ENCODE measurements at places on chromosomes 5 and 9. TPM values are rescaled to one million over a fixed set of nuclear protein-coding genes. Genes with fewer than 3 reads are reported as not detected.

GPR150 gene
- 3.1 TPM for total RNA-seq

GRCh38 chr9:85344901-85345300 is 396.9 kb downstream of the AGTPBP1 start:
- no peaks in the 10 kb centered on the region for H3K4me1 ChIP-seq
- H3K27me3 ChIP-seq: no peaks in the 10 kb centered on the region
- no peak overlapping the region for H3K4me3 ChIP-seq
- no peaks in the 10 kb centered on the region for H3K36me3 ChIP-seq

DNA sequence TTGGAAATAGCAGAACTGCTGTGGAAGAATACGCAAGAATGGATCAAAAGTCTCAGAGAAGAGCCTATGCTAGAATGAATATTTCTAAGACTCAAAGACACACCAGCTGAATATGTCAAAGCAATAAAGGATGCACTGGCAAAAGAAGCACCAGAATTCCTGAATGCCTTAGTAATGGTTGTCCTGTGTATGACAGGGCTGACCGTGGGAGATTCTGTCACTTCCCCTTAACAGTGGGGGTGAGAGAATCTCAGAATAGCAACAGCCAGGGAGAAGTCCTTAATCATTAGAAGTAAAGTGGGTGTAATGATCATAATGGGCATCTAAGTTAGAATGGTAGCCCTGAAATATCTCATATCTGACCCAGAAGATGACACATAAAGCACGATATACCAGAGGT is 14.6 kb upstream of the PRR16 start:
- H3K36me3 ChIP-seq: no peaks in the 10 kb centered on the region
- no peaks in the 10 kb centered on the region for H3K27me3 ChIP-seq
- H3K4me1 ChIP-seq: no peaks in the 10 kb centered on the region
- no peak overlapping the region for H3K4me3 ChIP-seq
- H3K27ac ChIP-seq: no peak overlapping the region

FAM200C gene
- 5.7 TPM for total RNA-seq

DNA sequence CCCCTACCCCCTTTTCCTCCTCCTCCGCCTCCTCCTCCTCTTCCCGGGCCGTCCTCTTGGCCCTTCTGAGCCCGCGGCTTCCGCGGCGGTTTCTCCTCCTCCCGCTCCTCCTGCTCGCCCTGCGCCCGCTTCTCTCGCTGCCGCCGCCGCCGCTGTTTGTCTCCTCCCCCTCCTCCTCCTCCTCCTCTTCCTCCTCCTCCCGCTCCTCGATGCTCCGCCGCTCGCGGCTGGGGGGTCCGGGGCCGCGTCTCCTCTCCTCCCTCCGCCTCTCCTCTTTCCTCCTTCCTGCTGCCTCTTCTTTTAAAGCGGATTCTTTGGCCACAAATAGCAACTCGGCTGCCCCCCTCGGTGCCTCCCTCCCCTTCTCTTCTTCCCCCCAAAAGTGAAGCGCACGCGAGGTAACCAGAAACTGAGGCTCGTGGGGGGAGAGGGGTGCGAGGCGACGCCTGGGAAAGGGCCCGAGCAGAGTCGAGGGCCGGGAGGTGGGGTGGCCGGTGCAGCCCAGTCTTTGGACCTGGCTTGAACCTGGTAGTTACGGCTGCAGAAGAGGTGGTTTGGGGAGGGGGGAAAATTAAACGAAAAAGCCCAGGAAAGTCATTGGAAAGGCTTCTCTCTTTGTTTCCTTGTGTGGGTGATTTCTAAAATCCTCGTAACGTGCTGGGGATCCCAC is 1058.5 kb upstream of the DMAC1 start:
- no peak overlapping the region for H3K27ac ChIP-seq
- H3K36me3 ChIP-seq: no peaks in the 10 kb centered on the region
- peaks cover 33% of the 10 kb centered on the region for H3K27me3 ChIP-seq

DNA sequence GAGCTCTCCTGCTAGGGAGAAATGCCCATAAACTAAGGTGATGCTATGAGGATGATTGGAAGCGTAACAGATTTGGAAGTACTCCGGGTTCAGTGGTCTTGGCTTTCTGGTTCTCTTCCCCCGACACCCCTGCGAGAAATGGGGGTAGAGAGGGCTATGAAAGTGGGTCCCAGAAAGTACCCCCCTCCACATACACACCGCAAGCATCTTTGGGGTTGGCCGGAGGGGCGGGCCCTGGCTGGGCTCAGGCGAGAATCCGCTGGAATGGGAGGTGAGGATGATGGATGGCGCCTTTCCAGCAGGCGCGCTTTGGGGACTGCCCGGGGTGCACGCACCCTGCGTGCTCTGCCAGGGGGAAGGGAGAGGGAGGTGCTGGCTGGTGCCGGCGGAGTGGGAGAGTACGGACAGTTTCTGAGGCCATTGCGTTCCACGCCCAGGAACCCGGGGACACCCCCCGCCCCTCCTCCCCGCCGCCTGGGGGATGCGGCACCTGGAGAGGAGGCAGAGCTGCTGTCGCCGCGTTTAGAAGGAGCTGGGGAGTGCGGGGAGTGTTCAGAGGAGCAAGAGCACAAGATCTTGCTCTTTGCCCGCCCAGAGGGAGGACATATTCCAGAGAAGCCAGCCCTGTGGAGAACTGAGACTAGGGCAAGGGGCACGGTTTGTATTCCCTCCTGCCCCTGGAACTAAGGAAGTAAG is 1.9 kb downstream of the PCSK5 start:
- peak overlapping the region; percentile 92 for H3K27ac ChIP-seq
- H3K36me3 ChIP-seq: no peaks in the 10 kb centered on the region
- DNase-seq: no peak
- peak overlapping the region; percentile 68 for H3K4me3 ChIP-seq

GRCh38 chr5:64497386-64497785 is 8.4 kb upstream of the RGS7BP start:
- no peaks in the 10 kb centered on the region for H3K4me1 ChIP-seq
- H3K36me3 ChIP-seq: no peaks in the 10 kb centered on the region
- H3K4me3 ChIP-seq: no peak overlapping the region
- DNase-seq: no peak
- no peak overlapping the region for H3K27ac ChIP-seq

PCDHGB2 gene
- 14.0 TPM for total RNA-seq

All from tibial nerve (tissue), 4 donors.